ENCODE measurements at places on chromosomes 3 and 15. TPM values are rescaled to one million over a fixed set of nuclear protein-coding genes. Genes with fewer than 3 reads are reported as not detected.
A peak's percentile ranks its signal among the peaks of the same experiment; 100 is the strongest.

DNA sequence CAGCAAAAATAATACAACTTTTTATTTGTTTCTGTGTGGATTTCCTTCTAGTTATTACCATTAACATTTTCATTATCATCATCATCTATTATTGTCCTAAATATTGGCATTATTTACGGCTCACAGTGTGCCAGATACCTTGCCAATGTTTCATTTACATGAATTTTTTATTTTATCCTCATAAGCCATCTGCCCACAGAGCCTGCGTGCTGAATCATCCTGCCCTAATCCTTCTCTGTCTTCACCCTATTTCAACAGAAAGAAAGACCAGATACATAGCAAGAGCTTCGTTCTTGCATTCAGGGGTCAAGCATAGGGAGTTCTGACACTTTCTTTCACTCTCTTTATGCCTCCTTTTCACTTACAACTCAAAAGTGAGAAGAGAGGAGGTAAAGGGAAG lies 82.0 kb downstream of the KCNMB2 start:
- DNase-seq: no peak

DNA sequence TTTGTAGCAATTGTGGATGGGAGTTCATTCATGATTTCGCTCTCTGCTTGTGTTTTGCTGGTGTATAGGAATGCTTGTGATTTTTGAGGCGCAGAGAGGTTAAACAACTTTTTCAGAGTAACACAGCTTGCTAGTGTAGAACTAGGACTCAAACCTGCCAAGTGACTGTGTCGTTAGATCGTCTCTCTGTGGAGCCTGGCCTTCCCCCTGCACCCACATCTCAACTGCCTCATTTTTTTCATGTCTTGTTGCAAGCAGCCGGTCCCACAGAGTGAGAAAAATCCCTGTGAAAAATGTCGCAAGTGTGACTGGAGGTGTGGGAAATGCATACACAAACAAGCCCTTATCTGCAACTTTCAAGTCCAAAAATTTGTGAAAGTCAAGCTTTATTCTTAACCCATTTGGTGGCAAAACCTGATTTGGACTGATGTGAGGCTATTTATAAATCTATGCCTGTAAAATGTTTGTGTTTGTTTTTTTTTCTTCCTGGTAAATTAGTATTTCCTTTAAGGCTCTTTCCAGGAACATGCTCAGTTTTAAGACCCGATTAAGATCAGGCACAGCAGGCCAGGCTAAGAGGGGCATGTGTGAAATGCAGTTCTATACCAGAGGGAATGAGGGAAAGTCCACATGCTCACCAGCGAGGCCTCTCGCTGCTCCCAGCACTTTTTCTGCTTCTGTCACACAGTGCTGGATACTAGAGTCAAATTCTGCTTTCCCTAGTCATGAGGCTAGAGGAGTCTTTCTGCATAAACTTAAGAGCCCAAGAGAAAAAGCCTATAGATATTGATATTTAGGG lies 25.8 kb downstream of the ST6GAL1 start:
- no peak for DNase-seq

DNA sequence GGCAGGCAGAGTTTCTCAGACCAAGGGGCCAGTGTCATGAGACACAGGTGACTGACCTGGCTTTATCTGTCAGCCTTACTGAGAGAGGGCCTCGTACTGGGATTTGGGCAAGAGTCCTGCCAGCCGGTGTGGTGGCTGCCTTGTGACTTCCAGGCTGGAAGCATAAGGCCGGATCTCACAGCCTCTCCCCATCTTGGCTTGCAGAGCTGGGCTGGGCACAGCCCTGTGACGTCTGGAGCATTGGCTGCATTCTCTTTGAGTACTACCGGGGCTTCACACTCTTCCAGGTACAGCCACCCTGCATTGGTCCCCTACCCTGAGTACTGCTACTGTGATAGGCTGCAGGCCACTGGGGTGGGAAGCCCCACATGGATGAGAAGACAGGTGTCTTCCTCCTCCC lies 12.1 kb downstream of the CLK3 start:
- DNase-seq: no peak

- DNase-seq: no peak
Observed at GRCh38 chr3:13853978-13854296, 25.9 kb downstream of the WNT7A start.

XCR1 gene
- 0.22 TPM for polyA plus RNA-seq

DNA sequence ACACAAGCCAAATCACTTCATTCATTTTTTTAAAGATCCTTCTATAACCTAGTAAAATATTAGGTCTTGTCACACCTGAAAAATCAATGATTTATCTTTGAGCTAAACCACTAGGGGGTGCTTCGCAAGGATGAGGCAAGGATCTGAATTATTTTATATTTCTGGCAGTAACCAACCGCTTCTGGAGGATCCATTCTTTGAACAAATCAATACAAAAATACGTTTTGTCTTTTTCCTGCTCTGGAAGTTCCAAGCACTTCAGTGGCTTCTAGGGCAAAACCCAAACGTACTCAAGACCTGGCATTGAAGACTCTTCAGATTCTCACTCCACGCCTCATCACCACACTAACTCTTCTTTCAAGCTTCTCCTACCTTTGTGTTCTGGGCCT lies 486 bp downstream of the LSG1 start:
- peak; percentile 17 for DNase-seq

GRCh38 chr3:102057781-102058421 lies 208.6 kb downstream of the NFKBIZ start:
- DNase-seq: no peak

GRCh38 chr3:136955813-136956212 lies 2.0 kb upstream of the IL20RB start:
- no peak for DNase-seq

CFAP20DC gene
- polyA plus RNA-seq: 4.2 TPM

DNA sequence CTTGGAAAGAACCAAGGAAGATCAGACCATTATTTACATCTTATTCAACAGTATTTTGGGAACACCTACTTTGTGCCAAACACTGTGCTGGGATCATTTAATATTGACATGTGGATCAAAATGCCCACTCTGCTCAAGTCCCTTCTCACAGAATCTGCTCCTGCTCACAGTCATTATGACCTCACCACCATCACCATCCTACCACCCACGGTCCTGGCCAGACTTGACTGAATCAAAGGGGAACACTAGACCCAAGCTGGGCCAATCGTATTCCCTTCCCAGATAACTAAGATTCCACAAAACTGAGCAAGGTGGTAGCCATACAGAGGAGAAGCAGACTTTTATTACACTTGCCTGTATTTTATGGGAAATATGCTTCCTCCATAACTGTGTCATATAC lies 3.4 kb upstream of the CEP152 start:
- DNase-seq: no peak

GPD1L gene
- 20.7 TPM for polyA plus RNA-seq

DNA sequence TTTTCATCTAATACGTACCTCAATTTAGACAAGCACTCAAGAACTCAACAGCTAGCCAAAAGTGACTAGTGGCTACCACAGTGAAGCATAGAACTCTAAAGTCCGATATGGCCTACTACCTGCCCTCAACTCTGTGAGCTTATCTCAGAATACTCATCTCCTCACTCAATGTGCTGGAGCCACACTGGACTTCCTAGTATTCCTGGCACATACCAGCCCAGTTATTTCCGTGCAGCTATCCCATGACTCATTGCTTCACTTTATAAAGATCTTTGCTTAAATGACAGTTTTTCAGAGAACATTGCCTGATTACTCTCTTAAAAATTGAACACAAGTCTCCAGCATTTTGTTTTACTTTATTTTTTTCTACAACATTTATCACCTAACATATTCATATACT lies 524.7 kb downstream of the PYDC2 start:
- DNase-seq: no peak

GRCh38 chr15:39183164-39183881 lies 397.6 kb upstream of the THBS1 start:
- no peak for DNase-seq

IL12A gene
- polyA plus RNA-seq: 0.91 TPM

LRRC58 gene
- 32.5 TPM for polyA plus RNA-seq

DNA sequence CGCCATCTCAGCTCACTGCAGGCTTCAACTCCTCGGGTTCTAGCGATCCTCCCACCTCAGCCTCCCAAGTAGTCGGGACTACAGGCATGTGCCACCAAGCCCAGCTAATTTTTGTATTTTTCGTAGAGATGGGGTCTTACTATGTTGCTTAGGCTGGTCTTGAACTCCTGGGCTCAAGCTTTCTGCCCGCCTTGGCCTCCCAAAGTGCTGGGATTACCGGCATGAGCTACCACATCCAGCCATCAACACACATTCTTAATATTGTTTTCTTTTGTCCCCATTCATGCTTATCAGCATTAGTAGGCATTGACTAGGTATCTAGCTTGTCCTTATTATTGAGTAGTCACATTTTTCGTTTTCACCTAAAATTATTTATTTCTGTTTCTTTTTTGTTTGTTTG lies 168.3 kb downstream of the GHSR start:
- DNase-seq: no peak

DNA sequence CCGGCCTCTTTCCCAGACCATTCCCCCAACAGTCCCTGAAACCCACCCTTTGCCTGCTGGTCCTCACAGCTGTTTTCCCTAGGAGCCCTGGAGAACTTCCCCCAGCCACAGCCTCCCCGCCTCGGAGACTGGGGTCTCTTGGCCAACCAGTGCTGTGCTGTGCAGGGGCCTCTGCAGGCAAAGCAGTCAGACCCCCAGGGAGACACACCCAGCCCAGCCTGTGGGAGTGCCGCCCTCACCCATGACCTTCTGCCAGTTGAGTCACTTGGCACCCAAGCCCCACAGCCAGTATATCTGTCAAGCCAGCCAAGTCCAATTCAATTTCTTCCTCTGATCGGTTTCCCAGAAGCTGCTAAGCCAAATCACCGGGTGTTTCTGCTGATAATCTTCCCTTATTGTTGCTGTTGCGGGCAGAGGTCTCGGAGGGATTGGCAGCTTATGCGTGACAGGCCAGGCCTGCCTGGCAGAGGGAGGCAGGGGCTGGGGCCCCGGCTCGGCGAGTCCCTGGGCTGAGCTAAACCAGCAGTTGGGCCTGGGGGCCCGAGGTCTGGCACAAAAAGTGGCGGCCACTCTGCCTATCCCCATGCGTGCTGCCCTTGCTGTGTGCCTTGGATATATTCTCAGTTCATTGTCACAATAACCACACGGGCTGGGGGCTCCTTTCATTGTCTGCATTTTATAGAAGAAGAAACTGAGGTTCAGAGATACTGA lies 65.6 kb upstream of the SLC6A1 start:
- DNase-seq: no peak

DNA sequence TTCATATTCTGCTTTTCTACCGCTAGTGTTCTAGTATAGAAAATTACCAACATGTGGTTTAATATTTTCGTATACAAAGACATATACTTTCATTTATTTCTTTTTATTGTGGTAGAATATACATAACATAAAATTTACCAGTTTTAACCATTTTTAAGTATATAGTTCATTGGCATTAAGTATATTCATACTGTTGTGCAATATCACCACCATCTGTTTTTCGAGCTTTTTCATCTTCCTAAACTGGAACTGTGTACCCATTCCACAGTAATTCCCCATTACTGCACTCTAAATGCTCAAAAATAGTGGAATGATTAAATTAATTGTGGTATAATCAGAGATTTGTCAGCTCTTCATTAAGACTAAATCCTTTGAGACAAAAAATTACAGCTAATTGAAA lies 62.9 kb downstream of the ECT2 start:
- no peak for DNase-seq

DNA sequence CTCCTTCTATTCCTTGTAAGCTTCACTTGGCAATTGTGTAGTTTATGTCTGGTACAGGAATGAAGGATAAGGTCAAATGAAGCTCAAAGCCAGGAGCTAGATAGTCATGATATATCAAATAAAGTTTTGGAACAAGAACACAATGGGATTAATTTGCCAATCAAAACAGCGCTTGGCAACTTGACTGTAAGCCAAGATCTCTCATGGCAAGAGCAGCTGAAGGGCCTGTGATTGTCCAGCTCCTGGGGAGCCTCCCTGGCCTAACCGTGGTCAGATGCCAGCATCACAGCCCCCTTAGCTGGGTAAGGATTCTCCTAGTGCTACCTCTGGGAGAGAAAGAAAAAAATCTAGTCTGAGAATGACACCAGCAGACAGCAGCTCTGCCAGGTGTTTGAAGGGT lies 97.2 kb downstream of the LIPC start:
- DNase-seq: no peak
